ENCODE measurements at places on chromosomes 5 and 9.

- DNase-seq: no peak
These were observed 269.5 kb downstream of the SEC61B start for GRCh38 chr9:99491408-99492158.

DNA sequence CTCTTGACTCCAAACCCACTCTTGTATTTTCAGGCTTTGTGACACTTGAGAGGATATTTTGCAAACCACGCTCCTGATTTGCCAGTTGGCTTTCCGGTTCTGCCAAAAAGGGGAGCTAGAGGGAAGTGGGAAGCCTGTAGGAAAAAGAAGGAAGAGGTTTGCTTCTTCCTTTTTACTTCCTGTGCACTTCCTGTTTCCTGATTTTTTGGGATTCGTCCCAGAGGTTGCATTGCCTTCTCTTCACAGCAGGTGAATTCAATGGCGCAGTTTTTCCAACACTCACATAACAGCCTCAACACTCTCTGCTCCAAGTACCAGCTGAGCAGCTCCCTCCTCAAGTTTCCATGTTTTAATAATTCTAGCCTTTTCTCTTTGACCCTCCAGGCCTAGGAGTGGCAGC, 47.7 kb downstream of the SLC24A2 start:
- no peak for DNase-seq

- DNase-seq: no peak
These were observed 915.7 kb downstream of the EFNA5 start for GRCh38 chr5:106755066-106755465.

DNA sequence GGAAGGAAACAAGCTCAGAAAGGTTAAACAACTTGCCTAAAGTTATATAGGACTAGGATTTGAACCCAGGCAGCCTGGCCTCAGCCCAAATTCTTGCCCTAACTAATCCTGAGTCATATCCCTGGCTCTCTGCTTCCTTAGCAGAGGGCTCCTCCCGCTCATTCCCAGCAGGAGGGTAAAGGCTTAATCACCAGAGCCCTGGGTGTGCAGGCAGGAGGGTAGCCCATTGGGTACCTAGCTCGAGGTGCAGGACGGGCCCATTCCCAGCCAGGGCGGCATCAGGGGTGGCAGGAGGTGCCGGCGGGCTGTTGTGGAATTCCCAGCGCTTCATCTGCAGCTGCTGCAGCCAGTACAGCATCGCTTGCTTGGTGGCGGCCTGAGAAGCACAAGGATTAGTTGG, 3.9 kb downstream of the TBC1D2 start:
- no peak for DNase-seq

DNA sequence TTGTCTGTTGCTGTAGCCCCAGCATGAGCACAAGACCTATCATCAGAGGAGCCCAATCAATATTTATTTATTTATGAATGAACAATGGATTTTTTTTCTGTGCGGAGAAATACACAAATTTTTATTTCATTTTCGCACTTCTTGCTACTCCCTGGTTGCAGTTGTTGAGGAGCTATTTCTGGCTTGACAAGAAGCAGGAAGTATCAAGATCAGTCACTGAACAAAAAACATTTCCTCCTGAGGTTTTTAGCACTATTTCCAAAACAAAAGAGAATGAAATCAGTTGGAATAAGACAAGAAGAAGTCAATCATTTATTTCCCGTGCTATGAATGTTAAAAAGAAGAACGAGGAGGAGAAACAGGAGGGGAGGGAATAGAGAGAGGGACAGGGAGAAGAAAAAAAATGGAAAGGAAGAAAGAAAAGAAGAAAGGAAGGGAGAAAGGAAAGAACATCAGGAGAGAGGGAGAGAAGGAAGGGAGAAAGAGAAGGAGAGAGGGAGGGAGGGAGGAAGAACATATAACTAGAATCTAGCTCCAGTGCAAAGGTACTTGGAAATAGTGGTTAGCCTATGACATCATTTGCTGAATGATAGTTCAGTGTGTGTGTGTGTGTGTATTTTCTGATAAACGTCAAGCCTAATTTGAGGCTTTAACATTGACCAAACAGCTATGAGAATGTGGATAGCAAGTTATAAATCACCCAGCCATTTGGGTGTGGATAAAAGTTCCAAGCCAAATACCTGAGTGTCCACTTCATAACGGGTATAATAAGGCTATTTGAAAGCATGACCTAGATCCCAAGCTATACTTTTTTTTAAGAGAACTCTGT, 586.0 kb downstream of the EBF1 start:
- DNase-seq: no peak

- no peak for DNase-seq
These were observed 13.6 kb upstream of the ANKHD1 start for GRCh38 chr5:140388052-140388451.
